AG20443 (cell line): ENCODE measurements at places on chromosomes 3 and 15.

DNA sequence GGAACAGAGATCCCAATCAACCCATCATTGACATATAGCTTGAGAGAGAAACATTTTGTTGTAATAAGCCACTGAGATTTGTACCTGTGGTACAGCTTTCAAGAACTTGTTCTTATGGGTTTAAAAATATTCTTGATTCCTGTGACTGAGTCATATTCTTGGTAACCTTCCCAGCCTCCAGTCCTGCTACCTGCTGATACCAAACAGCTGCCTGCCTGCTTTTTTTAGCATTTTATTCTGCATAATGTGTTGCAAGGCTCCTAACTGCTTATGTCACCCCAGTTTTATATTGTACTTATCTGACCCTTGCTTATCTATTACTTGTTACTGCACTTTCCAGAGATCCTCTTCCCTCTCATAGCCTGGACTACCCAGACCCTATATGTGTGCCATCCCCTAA, 349.3 kb upstream of the SOX2 start:
- DNase-seq, result no peak

DNA sequence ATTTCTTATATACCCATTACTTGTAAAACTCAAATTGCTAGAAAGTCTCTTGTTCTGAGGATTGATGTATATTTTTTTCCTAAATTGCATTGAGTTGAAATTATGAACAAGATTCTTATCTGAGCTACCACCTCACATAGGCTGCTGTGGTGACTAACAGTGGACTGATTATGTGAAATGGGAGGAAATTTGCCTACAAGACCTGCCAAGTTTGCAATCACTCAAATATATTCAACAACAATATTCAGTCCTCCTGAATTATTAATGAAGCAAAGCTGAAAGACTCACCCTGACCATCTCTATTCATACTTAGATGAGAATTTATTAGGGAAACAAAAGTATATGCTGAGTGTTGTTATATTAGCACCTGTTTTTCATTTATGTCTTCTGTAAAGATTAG, 412.6 kb upstream of the SEMA6D start:
- no peak for DNase-seq

GRCh38 chr3:101823525-101823924, 25.8 kb upstream of the NFKBIZ start:
- no peak for DNase-seq

DNA sequence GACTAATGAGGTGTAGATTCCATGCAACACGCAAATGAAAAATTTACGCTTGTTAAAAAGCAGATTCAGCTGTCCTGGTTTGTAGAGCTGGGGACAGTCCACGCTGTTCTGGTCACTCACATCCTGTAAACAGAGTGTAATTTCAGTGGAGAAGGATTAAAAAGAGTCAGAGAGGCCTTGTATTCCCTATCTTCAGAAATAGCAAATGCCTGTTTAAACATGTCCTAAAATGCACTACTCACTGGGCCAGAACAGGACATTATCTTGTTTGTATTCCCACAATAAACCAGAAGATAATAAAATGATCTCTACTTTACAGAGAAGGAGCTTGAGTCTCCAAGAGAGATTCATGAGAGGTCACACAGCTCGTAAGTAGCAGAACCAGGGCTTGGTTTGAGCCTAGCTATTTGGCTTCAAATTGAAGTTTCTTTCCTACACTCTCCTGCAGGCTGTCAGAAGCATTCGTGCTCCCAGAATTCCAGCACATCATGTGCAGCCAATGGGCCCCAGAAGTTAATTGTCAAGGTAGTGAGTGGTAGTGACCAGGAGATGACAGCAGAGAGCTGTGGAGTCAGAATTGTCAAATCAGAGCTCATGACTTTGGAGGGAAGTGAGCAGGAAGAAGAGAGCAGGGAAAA, 242.5 kb downstream of the ATP8B4 start:
- no peak for DNase-seq

GRCh38 chr3:108744762-108745161, 12.4 kb downstream of the RETNLB start:
- DNase-seq, result no peak

DNA sequence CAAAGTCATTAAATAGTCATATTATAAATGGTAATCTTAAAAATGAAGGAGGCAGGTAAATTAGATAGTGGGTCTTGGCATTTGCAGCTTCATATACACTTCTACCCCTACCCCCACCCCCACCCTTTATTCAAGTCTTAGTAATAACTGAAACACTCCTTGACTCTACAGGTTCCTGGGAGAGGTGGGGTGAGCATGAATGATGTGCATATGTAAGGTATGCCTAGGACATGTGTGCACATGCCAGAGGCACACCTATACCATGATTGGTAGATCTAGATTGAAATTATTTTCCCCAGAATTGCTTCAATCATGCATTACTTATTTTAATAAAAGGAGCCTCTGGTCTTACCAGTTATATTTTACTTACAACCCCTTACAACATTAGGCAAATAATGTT, 40.1 kb upstream of the PDCD6IP start:
- no peak for DNase-seq

DNA sequence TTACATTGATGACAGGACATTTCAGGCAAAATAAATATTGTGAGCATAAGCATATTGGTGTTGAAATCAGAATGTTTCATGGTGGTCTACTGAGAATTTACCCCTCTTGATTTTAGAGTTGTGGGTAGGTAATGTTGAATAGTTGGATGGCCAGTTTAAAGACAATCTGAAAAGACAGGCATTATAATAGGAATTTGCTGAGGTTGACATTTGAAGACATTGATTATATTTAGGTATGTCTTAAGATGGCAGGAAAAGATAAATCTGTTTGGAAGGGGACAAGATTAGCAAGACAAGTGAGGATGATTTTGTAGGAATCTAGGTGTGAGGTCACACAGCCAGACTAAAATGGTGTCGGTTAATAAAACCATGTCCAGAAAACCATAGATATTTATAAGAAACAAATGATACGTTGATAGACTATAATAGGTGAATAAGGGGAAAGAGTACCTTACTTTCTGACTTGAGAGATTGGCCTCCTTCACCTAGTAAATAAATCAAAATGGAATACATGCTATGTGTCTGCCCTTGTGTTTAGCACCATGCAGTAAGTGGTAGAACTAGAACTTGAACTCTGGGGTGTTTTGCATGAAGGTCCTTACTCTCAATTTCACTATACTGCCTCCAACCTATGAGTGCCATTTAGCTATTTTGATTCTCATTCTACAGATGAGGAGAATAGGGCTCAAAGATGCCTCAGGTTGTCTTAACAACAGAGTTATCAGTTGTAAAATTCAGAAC, 57.9 kb downstream of the ALCAM start:
- no peak for DNase-seq
